ENCODE measurements at places on chromosomes 13 and 19. TPM values are rescaled to one million over a fixed set of nuclear protein-coding genes. Genes with fewer than 3 reads are reported as not detected.

NCR1 gene
- 0.32 TPM for total RNA-seq

PLPP2 gene
- total RNA-seq, result 7.8 TPM

LMTK3 gene
- 0.42 TPM for total RNA-seq

DNA sequence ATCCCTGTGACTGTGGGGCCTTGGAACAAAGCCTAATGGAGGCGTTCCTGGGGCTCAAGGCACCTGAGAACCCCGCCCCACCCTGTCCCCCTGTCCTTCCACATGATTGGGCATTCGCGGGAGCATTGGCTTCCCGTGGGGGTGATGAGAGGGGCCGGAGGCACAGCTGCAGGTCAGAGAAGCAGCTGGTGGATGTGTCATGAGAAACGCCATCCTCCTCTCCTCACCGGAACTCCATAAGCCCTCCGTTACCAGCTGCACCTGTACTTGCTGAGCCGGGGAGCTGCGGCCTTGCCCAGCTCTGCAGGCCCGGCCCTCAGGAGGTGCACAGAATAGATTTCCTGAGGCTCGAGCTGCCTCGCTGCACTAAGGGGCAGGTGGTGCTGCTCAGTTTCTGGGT is 42.0 kb downstream of the CAPN12 start:
- DNase-seq, result no peak

DNA sequence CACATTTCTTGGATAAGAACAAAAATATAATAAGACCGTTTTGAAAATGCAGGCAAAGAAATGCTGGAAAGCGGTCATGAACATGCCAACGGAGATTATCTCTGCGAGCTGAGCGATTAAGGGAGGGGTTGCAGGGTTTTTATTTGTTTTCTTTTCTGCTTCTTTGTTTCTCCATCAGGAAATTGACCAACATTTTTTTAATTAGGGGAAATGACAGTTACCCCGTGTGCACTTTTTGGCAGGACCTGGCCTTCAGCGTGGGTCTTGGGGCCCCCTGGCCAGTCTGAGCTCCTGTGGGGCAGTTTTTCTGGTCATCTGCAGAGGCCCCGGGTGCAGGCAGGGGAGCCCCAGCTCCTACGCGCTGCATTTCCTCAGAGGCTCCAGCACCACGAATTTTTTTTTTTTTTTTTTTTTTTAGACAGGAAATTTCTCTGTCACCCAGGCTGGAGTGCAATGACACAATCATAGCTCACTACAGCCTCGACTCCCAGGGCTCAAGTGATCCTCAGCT is 31.3 kb upstream of the HOMER3 start:
- DNase-seq, result no peak
